Cerebellar nuclear complex (tissue), 1 donor: ENCODE measurements at places on chromosomes 7 and 10.

DNA sequence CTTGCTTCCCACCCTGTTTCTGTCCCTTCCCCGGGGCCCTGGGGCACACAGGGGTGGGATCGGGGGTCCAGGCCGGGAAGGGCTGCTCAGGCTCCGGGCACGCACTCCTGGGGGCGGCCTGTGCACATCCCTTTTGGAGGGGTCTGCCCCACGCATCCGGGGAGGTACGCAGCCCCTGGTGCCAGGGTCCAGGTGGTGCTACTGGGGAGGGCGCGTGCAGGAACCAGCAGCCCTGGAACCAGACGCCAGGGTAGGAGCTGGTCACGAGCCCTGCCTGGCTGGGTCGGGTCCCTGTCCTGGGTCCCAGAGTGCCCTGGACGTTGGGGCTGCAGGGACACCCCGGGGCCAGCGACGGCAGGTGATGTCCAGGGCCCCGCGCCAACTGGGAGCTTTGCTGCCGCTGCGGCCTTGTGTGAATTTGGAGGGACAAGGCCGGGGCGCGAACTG lies 53.4 kb downstream of the GLRX3 start:
- DNase-seq, result no peak

GRCh38 chr7:66306243-66306642 lies 101.1 kb downstream of the TPST1 start:
- no peak for DNase-seq

DNA sequence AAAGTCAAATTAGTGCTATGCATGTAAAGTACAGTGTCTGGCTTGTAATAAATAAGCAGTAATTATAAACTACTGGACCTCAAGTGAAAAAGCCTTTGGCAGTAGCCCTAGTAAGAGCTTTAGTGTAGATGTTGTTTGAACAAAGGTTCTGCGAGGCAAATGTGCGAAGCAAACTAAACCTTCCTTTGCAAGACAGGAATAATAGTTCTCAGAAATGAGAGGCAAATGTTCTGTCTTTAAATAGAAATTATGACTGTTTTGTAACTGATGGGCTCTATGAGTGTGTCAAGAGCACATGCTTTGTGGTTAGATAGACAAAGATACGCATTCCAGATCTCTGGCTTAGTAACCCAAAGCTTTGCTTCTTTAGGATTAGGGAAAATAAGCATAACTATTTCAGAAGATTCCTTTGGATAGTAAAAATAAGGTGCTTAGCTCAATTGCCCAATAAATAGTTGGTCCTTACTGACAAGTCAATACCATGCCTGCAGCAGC lies 169.2 kb upstream of the CDC14C start:
- no peak for DNase-seq

DNA sequence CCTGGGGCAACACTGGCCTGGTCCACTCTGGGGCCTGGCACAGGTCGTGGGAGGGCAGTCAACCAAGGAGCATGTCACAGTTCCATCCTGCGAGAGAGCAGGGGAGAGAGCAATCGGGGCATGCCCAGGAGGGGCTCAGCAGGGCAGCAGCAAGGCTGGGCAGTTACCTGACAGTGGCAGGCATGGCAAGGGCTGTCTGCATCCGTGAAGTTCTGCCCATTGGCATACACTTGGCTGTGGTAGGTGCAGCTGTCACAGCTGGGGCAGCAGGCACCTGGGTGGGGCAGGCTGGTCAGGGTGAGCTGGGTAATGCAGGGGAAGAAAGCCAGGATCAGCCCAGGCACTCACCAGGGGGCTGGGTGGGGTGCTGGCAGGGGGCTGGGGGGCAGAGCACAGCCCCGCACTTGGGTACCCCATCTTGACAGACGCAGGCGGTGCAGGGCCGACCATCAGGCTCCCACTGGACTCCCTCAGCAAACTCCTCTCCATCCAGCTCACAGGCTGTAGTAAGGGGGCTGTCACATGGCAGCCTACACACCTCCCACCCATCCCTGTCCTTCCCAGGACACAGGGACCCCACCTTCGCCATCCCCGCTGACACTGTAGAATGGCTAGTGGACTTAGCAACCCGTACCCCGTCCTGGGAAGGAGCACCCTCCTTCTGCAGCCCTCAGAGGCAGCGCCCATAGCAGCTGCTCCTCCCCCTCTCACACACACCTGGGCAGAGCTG lies 17.8 kb downstream of the KCP start:
- no peak for DNase-seq

- DNase-seq, result no peak
Measured at GRCh38 chr7:29839921-29840320, 33.6 kb downstream of the WIPF3 start.

DNA sequence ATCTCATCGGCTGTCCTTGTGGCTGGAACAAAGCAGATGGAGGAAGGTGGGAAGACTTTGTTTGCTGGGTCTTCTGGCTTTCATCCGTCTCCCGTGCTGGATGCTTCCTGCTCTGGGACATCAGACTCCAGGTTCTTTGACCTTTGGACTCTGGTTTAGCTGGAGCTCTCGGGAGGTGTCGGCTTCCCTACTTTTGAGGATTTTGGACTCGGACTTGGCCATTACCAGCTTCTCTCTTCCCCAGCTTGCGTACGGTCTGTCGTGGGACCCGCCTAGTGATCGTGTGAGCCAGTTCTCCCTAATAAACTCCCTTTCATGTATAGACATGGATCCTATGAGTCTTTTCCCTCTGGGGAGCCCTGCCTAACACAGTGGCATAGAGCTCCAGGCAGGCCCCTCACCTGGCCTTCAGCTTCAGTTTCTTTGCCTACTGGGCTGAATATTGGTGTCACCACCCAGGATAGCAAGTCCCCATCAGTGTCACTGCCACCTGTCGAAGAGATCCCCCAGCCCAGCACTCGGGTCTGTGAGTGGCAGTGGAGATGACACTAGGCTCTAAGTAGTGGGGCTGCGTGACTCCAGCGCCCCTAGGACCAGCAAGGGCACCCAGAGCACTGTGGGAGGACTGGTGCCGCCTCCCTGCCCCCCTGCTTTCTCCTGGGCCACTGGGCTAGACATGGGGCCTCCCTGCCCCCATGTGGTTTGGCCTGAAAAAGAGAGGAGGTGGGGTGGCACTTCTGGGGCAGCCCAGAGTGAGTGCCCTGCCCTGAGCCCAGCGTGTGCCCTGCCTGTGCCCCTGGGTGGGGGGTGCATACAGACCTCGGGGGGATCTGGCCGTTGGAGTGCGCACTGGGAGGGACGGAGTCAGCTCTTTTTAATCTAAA lies 135.6 kb downstream of the LHPP start:
- DNase-seq, result no peak

- no peak for DNase-seq
Measured at GRCh38 chr7:136698231-136698630, 170.2 kb upstream of the CHRM2 start.

GRCh38 chr10:102424145-102424544 lies 3.5 kb downstream of the FBXL15 start:
- no peak for DNase-seq

DNA sequence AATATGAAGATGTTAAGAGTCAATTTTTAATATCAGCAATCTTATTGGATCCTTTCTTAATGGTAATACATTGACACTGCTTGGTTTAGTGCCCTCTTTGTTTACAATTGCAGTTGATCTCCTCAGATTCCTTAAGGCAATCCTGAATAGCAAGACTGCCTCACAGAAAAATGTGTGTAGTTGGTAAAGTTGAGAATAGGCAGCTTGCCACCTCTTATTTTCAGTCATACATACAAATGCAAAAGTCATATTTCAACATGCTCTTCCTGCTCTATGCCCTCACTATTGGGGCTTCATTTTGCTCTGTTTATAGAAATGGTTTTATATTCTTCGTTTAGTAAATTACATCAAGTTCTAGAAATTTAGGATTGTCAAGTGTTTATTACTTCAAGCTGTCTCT lies 661.1 kb upstream of the ANKRD30A start:
- no peak for DNase-seq

GRCh38 chr7:70944516-70944915 lies 187.4 kb upstream of the GALNT17 start:
- no peak for DNase-seq

DNA sequence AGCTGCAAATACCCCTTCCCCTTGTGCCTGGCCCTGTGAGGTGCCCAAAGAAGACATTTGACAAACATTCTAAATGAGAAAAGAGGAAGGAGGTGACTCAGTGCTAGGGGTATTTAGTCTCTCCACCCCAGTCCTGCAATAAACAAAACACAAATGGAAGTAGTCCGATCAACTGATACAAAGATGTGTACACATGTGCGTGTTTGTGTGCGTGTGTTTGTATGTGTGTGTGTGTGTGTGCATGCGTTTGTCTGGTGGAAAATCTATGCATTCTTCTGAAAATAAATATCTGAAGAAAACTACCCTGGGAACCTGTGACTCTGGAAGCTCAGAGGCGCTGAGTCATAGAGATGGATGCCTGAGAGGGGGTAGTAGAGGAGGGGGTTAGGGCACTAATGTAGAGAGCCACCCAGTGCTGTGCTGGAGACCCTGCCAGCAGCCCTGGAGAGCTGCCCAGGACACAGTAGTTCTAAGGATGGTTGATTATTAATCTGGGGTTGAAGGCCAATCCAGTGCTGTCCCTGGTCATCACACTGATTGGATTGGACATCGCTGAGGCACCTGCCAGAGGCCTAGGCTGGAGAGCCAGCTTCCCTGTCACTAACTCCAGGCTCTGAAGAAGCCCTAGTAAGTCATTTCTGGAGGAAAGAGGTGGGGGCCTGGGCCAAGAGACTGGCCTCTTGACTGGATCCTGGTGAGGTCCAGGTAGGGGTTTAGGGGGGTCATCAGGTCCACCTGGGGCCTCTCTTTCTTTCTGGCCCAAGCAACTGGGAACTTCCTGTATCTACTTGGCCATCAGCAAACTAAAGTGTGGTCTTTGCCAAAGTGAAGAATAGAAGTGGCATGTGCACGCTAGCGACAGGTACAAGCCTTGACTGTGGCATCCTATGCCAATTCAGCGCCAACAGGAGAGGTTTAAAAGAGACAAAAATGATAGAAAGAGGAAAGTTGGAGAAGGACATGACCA lies 18.5 kb downstream of the SFTPA1 start:
- DNase-seq, result no peak

GRCh38 chr10:121618906-121619305 lies 20.7 kb upstream of the FGFR2 start:
- DNase-seq, result no peak

- no peak for DNase-seq
Measured at GRCh38 chr10:88108115-88108610, 244.7 kb downstream of the PTEN start.

GRCh38 chr10:86330778-86331763 lies 35.5 kb downstream of the GRID1 start:
- no peak for DNase-seq

GRCh38 chr10:14259696-14260566 lies 70.8 kb downstream of the FRMD4A start:
- DNase-seq, result no peak

DNA sequence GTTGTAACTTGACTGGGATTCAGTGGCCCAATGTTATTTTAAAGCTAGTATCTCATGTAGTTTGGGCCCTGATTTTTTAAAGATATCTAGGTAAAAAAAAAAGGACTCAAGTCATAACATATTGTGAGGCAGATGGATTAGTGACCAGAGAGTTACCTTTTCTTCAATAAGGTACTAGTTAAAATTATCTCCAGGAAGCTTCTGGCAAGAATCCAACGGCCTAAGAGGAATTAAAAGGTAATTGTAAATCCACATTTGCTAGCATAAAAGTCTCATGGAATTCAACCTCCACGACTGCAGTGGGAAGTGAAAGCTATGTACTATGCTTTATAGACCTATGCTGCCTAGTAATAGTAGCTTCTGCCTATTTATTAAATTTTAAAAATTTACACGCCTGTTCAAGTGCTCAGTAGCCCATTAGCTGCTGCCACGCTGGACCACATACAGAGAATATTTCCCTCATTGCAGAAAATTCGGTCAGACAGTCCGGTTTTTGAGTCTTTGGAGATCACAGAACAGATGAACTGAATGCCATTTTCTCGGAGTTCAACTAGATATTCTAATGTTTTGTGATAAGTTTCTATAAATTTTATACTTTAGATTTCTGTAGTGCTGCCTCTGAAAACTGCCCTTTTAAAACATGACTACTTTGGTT lies 118.4 kb downstream of the NSUN6 start:
- peak; percentile 8 for DNase-seq

DNA sequence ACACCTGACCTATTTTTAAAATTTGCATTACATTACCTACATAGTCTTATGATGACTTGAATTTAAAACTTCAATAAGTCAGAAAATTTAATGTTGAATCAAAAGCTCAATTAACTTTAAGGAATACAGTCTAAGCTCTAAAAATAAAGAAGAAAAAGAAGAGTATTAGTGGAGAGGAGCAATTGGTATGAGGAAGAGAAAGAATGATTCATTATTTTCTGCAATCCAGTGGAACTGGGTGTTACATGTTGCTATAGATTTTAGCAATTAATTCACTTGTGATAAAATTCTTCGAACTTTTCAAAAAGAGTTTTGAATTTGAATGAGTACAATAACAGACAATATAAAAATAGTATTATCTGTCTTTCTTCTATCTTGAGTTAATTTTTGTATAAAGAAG lies 158.9 kb upstream of the POT1 start:
- DNase-seq, result no peak

DNA sequence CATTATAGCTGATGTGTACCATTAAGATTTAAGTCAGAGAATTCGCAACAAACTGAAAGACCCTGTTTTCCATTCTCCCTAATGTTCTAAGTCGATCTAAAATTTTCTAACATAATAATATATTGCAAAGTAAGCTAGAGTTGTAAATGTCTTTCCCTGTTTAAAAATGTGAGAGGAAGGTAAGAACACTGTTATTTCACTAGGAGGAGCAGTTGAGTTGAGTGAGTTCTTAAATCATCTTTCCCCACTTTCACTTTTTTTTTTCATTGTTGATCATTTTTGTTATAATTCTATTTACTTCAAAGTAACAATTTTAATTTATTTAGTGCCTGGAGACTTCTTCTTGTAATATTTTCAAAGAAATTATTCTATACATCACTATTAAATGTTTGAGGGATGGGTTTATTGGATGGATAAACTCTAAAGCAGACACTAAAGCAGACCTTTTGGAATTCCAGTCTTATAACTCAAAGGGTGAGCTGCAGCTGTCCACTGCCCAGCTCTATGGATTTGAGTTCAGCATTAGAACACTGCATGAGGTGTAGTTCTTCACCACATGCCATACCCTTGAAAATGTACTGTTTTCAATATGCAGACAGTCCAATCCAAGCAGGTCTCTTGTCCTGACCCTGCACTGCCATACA lies 181.3 kb upstream of the FZD1 start:
- no peak for DNase-seq

GRCh38 chr7:121547544-121548092 lies 151.5 kb upstream of the FAM3C start:
- no peak for DNase-seq

GRCh38 chr7:138328215-138328614 lies 131.8 kb upstream of the TRIM24 start:
- no peak for DNase-seq

DNA sequence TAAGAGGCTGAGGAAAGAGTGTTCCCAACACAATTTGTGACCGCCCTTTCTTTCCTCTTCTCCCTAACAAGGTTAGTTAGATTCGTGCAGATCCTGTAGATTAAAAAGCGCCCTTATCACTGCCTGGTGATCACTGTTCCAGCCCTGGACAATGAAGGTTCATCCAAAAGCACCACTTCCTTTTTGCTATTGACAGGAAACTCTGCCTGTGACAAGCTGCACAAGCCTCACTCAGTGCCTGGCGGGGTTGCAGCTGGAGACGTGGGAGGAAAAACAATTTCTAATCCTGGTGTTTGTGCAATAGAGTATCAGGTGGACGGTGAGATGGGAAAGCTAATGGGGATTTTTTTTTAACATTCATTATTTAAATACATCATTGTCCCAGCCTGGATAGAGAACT lies 105.9 kb upstream of the CAV2 start:
- DNase-seq, result no peak

- DNase-seq, result no peak
Measured at GRCh38 chr10:125886914-125887512, 5.9 kb upstream of the DHX32 start.
